Non-pigmented ciliary epithelial cell (primary cell): ENCODE measurements at places on chromosomes 12 and 14.

- no peak for DNase-seq
Observed at GRCh38 chr14:69968132-69968531, 88.9 kb downstream of the SMOC1 start.

- no peak for DNase-seq
Observed at GRCh38 chr14:54650959-54651351, 84.0 kb downstream of the SAMD4A start.

GRCh38 chr12:131441060-131441396 lies 269.9 kb upstream of the SFSWAP start:
- no peak for DNase-seq

- no peak for DNase-seq
Observed at GRCh38 chr12:57476162-57476992, 3.3 kb downstream of the ARHGAP9 start.

- no peak for DNase-seq
Observed at GRCh38 chr12:113373969-113374368, 15.6 kb downstream of the PLBD2 start.

- DNase-seq: no peak
Observed at GRCh38 chr14:90559811-90560492, 163.1 kb downstream of the CALM1 start.

DNA sequence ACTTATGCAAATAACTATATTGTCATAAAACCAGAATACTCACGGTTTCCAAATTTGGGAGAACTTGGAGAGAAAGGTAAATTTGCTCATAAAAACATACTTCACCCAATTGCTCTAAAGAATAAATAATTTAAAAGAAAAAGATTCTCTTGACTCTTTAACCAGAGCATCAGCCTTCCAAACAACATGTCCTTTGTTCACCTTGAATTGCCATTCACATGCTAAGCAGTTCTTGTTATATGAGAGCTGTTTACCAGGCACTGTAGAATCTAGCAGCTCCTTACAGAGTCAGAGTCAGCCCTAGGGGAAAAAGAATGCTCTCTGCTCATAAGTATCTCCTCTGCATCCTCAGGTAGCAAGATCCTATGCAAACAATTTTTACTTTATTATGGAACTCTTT lies 10.2 kb downstream of the SLCO1A2 start:
- no peak for DNase-seq

DNA sequence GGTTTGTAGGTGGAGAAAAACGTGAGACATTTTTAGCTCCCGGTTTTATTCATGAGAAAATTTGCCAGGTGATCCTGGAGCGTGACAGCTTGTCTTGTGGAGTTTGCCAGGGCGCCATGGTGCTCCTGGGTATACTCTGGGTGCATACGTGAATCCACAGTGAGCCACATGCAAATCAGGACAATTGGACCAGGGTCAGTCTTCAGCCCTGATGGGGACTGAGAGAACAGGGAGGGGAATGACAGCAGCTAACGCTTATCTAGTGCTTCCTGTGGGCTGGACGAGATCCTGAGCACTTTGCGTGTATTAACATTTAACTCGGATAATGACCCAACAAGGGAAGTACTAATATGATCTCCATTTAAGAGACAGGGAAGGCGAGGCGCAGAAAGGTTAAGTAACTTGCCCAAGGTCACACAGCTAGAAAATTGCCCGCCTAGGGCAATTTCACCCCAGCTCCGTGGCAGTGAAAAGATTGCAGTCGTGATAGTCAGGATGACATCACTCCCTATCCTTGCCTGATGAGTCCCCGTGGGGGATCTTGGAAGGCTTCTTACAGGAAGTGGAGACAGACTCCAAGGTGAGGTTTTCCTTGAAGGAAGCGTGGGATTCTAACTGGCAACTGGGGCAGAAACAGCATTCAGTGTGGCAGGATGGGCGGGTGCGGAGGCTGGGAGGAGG lies 118.4 kb upstream of the NCOR2 start:
- no peak for DNase-seq

- no peak for DNase-seq
Observed at GRCh38 chr14:69637503-69638031, 26.2 kb downstream of the SUSD6 start.

DNA sequence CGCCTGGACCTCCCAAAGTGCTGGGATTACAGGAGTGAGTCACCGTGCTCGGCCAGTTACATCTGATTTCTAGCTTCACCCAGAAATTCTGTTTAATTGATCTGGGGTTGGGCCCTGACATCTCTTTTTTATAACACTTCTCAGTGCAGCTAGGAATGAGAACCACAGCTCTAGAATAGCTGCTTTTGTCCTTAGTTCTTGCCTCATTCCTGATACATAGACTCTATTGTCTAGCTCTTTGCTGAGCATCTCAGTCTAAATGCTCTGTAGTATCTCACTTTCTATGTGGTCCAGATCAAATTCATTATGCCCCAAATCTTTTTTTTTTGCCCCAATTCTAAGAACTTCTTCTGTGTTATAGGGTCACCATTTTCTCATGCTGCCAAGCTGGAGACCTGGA lies 29.9 kb upstream of the FUT8 start:
- DNase-seq: no peak

DNA sequence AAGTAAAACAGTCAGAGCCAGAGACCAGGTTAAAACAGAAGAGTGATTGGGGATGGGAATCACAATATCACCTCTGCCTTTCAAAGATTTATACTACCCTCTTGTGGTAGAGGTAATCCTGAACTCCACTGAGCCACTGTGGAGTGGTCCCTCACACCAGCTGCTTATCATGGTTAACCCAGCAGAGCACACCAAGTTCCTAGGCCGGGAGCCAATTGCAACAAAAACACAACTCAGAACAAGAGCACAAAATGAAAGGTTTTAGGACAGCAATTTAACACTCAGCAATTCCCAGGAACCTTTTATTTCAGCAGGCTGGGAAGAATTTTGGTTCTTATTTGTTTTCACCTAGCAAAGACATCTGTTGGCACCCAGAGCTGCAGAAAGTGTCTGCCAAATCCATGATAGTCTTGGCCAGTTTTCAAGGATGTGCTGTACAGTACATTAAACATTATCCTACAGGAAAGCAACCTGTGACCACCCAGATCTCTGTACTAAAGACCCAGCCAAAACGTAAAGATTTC lies 220.5 kb upstream of the ATXN7L3B start:
- DNase-seq: peak; percentile 47

- peak; percentile 91 for DNase-seq
Observed at GRCh38 chr12:27822076-27822712, 42.2 kb upstream of the MANSC4 start.

DNA sequence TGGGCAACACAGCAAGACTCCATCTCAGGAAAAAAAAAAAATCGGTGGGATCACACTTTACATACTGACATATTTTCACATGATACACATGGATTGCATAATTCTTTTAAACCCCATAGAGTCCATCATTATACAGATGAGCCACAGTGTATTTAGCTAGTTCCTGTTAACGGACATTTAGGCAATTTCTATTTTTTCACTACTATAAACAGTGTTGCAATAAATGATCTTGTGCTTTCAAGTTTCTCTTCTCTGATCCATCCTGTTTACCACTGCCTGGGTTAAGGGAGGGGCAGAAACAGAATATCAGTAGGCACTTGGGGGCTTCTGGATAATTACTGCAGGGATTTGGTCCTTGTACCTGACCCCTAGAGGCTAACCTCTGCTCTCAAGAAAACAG lies 43.4 kb upstream of the SPTLC2 start:
- DNase-seq: no peak

DNA sequence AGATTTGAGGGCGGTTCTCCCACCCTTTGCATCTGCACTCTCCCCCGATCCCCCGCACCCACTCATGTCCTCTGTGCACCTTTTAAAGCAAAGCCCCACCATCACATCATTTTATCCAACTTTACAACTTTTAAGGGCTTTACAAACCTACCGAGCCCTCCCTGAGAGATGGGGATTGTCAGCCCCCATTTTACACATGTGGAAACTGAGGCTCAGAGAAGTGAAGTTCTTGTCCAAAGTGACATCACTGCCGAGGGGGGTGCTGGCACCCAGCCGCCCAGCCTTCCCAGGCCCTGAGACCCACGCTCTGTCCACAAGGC lies 334.2 kb downstream of the MED13L start:
- no peak for DNase-seq

DNA sequence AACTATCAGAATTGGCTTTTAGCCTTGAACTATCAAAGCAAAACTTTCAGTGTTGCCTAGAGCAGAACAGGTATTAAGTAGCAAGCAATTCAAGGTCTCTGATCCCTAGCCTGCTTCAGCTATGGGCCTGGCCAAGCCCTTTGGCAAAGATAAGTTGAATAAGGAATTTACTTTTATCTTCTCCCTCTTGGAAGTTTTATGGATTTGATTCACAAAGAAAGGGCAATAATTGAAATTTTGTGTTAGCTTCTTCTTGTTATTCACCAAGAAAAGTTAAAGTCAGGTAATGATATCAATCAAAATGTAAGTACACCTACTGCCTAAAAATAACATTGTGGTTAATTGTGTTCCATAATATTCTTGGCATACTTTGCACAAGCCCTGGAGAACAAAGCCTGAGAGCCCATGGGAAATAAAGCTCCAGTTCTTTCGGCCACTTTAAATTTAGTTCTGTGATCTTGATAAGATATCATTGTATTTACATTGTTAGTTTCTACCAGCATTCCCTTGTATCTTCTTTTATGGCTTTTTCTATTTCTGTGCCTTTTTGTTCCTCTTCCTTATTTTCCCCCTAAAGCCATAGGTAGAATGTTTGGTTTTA lies 158.0 kb downstream of the RAD51B start:
- no peak for DNase-seq

DNA sequence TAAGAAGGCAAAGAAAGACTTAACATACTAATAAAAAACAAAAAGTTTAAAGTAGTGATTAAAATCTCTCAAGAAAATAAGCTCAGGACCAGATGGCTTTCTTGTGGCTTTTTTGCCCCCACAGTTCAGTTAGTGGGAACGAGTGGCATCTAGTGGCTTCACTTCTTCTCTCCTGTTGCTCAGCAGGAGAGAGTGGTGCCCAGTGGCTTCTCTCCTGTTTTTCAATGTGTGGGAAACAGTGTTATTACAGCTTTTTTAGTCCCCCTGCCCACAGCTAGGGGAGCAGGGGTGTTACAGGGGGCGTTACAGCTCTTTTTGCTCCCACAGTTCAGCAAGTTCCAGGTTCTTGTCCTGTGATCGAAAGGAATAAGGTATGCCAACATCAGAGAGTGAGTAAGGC lies 135.2 kb downstream of the RERGL start:
- DNase-seq: no peak

DNA sequence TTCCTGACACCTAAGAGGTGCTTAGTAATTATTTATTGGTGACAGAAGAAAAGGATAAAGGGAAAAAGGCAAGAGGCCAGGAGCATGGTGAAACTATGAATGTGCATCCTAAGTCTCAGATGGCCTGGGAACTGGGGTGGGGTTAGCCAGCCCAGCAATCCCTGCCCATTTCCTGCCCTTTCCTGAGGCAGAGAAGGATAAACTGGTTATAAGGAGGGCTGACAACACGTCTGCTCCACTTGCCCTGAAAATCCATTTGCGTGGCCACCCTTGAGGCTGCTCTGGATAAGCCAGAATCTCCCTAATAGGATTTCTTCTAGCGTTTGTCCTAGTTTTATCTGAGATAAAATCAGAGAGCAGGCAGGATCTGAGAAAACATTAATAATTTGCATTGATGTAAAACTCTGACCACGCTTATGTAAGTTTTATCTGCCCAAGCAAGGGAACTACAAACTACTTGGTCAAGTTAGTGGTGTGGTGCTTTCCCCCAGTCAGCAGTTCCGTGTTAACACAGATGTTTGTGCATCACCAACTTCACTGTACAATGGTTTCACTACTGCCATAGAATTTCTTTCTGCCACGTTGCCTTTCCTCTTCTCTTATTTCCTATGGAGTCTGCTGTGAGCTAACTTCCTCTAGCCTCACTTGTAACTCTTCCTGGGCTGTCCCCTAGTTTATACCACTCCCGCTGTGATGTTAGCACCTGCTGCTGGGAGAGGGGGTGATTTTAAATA lies 392.7 kb downstream of the RPS29 start:
- no peak for DNase-seq

GRCh38 chr12:132772606-132773005 lies 11.0 kb upstream of the ANKLE2 start:
- no peak for DNase-seq

DNA sequence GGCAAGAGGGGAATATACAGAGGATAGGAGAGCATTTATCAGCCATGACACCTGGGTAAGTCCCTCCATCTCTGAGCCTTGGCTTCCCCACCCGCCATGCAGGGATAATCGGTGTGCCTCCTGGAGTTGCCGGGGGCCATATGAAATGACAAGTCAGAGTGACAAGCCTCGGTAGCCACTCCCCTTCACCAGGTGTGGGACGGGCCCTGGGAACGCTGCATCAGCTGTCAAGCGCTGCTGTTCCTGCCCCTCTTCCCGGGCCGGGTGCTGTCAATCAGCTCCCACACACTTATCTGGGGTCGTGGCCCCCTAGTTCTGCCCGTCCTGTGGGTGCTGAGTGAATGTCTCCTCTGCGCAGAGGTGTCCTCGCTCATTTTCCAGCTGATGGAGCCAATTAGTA lies 57.2 kb downstream of the MVK start:
- DNase-seq: no peak

- no peak for DNase-seq
Observed at GRCh38 chr14:71597955-71598660, 334.1 kb upstream of the RGS6 start.

DNA sequence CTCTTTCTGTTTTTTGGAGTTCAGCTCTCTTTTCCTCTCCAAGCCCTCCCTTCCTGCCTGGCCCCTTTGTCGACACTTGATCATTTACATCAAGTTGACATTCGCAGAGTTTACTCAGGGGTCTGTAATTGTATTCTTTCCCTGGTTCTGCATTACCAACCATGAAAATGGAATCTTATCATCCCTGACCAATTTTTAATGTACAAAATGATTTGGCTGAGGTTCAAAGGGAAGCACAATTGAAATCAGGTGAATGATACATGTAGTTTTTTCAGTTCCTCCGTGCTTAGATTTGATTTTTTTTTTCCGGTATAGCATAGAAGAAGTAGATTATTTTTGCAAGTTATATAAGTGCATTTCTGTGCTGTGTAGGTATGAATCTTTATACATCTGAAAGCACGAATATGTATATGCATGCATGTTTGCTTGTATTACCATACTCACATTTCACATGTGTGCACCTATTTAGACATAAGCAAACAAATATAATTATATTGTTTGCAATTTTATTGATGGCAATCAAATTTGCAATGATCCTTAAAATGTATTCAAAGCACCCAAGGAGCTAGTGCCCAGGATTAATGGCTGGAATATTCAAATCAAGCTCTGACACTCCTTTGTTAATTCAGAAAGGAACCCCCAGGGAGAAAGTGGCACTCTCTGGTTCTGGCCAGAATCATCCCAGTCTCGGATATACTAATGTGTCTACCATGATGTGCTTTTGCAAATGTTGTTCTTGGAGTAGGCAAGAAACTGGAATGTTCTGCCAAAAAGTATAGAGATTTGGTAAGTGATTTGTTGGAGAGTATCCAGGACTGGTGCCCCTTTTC lies 189.3 kb downstream of the VRK1 start:
- no peak for DNase-seq

DNA sequence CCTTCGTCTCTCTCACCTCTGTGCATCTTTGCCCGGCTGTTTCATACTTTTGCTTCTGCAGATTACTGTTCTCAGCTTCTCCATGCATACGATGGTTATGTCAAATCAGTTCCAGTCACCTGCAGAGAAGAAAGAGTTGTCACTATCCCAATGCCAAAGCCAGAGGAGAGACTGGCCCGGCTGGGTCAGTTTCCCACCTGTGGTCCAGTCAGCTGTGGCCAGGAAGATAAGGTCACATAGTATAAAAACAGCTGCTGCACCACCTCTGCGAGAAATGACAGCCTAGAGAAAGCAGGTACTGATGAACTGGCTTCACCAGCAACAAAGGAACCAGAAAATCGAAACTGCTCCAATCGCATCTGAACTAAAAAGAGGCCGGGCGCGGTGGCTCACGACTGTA lies 6.4 kb upstream of the P2RX4 start:
- no peak for DNase-seq

GRCh38 chr12:54527631-54527929 lies 21.8 kb upstream of the PDE1B start:
- no peak for DNase-seq
